ENCODE measurements at places on chromosomes 5 and 9. TPM values are rescaled to one million over a fixed set of nuclear protein-coding genes. Genes with fewer than 3 reads are reported as not detected.

DNA sequence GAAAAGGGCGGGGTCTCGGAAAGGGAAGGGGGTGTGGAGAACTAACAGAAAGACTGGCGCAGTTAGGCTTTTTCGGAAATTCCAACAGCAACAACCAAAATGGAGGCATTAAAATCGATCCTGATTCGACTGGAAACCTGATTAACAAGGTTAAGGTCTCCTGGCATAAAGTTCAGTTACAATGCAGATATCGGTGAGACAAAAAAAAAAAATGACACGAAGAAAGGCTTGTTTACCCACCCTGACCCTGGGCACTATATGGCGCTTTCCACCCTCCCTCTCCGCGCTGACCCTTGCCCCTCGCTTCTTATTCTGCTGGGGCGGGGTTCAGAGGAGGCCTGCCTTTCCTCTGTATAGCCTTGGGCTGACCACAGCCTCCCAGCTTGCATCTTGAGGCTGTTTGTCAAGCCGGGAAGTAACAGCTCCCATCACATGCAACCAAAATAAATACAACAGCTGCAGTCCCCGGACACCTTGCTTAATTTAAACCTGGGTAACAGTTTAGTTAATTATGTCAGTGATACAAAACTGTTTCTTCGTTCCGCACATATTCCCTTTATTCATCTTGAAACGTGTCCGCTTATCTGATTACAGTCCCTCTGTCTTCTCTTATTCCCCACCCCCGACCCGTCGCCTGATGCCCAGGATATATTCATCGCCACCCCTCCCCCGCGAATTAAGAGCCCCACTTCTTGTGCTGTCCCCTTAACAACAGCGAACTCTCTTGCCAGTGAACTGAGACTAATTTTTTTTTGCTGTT is 795 bp upstream of the PJA2 start:
- DNase-seq, result peak; percentile 61

- no peak for DNase-seq
These were observed 472.1 kb upstream of the TNC start for GRCh38 chr9:115590011-115590410.

DNA sequence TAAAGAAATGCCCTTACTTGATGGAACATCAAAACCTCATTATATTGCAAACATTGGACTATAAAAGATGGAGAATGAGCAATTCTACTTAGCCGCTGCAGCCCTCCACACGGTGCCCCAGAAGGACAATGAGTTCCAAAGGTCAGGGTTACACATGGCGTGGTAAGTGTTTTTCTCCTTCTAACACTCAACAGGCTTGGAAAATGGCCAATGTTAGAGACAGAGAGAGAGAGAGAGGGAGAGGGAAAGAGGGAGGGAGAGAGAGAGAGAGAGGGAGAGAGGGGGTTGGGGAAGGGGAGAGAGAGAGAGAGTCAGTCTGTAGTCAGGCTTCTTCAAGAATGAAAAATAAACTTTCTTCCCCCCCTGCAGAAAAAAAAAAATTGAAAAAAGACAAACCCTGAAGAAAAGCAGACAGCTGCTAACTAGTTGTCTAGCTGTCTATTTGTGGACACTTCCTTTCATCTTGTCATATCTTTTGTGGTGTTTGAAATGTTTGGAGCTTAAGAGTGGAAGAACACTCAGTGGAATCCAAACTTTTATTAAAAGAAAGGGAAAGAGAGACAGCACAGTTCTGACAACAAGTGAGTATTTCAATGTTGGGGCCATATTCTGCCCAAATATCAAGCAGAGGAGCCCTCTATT is 324.8 kb downstream of the TMEM38B start:
- no peak for DNase-seq

DNA sequence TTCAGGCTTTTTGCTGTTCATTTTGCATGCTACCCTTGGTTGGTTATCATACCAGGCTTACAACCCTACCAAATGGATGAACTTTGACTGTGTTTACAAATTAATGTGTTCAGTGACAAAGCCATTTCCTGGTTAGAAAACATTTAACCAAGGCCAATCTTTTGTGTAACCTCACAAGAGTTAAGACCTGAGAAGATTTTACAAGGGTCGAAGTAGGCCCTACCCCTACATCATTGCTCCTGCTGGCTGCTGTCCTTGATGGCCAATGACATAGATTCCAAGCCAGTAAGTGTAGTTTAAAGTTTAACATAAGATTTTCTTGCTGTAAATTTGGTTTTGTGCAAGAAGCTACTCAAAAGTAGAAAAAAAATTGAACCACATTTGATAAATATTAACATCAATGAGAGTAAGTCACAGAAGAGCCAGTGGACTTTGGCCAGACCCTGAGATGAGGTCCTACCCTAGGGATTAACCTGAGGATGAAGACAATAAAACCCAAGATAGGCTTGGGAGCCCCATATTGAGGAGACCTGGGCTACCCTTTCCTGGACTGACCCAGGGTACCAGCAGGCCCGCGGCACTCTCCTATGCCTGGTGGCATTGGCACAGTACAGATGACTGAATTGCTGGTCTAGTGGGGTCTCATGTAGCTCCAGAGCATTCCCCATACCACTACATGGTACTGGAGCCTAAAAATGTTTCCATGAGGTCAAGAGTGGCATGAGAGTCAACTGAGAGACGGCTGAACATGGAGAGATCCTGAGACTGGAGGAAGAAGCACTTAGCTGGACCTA is 8.3 kb downstream of the C1QTNF3 start:
- DNase-seq, result no peak

GRCh38 chr5:169050146-169050571 is 250.8 kb downstream of the SLIT3 start:
- DNase-seq, result no peak

DNA sequence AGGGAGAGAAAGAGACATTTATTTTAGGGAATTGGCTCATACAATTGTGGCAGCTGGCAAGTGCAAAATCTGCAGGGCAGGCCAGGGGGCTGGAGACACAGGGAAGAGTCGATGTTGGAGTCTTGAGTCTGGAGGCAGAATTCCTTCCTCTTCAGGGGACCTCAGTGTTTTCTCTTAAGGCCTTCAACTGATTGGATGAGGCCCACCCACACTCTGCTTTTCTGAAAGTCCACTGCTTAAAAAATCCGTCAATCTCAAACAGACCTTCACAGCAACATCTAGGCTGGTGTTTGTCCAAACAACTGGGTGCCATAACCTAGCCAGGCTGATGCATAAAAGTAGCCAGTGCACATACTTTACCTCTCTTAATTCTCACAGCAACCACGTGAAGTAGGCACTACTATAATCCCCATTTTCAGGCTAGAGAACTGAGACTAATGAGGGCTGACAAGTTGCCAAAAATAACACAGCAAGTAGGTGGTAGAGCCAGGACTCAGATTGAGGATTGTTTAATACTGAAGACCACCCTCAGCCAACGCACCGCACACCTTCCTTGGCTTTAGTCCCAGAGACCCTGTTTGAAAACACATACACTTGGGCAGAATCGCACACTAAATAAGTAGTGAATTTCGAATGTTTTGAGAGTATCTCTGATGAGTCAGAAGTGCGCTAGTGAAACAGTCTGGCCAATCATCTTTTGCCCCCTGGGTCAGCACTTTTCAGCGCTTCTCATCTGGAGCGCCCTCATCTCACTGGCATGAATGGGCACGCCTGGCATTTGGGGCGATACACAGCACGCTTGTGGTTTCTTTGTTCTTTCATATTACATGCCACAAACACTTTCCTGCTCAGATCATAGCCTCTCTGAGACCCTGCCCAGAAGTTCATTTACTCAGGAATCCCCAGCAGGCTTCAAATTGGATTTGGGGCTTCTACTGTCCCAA is 591.4 kb downstream of the CCDC171 start:
- no peak for DNase-seq

- DNase-seq, result no peak
These were observed 55.4 kb downstream of the EFNA5 start for GRCh38 chr5:107615299-107615817.

- no peak for DNase-seq
These were observed 41.6 kb upstream of the EQTN start for GRCh38 chr9:27338527-27338903.

ACER2 gene
- 2.7 TPM for total RNA-seq

RANBP17 gene
- total RNA-seq, result not detected

CEL gene
- 1.8 TPM for total RNA-seq
